ENCODE measurements at places on chromosomes 5 and 9. TPM values are rescaled to one million over a fixed set of nuclear protein-coding genes. Genes with fewer than 3 reads are reported as not detected.

Gene PCDHA13
- total RNA-seq, result not detected

Gene FOXD4L5
- total RNA-seq, result 0.09 TPM

Gene SCGB3A2
- not detected for total RNA-seq

Gene FCHO2
- 8.0 TPM for total RNA-seq

Gene SLC22A4
- 4.8 TPM for total RNA-seq

Gene PCDHGA12
- 33.7 TPM for total RNA-seq

Gene FBXL7
- 5.3 TPM for total RNA-seq

Gene SCGB3A1
- not detected for total RNA-seq

Gene SLC34A1
- total RNA-seq, result not detected

Gene IFNA2
- not detected for total RNA-seq

Gene MAPK9
- 38.6 TPM for total RNA-seq

Gene ZSWIM6
- total RNA-seq, result 10.4 TPM

Gene TICAM2
- total RNA-seq, result 5.0 TPM

Gene TAF11L14
- not detected for total RNA-seq

Gene BAAT
- 0.23 TPM for total RNA-seq

Gene MEF2C
- total RNA-seq, result 10.1 TPM

Gene ZFP37
- 2.4 TPM for total RNA-seq

Gene SPATA6L
- 0.18 TPM for total RNA-seq

Gene PTPRD
- 34.7 TPM for total RNA-seq

Gene CATSPER3
- total RNA-seq, result not detected

Gene ORM2
- not detected for total RNA-seq

Gene FREM1
- 0.09 TPM for total RNA-seq

Gene ZFP62
- total RNA-seq, result 22.6 TPM

Gene SPEF2
- total RNA-seq, result 3.6 TPM

Gene OR1L6
- not detected for total RNA-seq

Gene SPINK7
- not detected for total RNA-seq

Gene CTNND2
- total RNA-seq, result under 0.01 TPM

Gene FIBCD1
- total RNA-seq, result 26.0 TPM

Gene SPATA31A6
- total RNA-seq, result not detected

Gene DDX4
- not detected for total RNA-seq

Gene IQGAP2
- total RNA-seq, result 51.4 TPM

Gene PDZD2
- total RNA-seq, result under 0.01 TPM

Gene LIX1
- 0.89 TPM for total RNA-seq

Gene AP3B1
- 58.2 TPM for total RNA-seq

Gene ZFP2
- 0.55 TPM for total RNA-seq

Gene SPINK6
- total RNA-seq, result not detected

Measured in smooth muscle cell of the umbilical artery (primary cell).